Breast epithelium (tissue), 4 donors: ENCODE measurements at places on chromosomes 7 and 10. TPM values are rescaled to one million over a fixed set of nuclear protein-coding genes. Genes with fewer than 3 reads are reported as not detected.
A peak's percentile ranks its signal among the peaks of the same experiment; 100 is the strongest.

The ATG9B gene
- total RNA-seq: 2.0 TPM

The ABCB4 gene
- total RNA-seq: 0.33 TPM

The RPEL1 gene
- total RNA-seq: 0.33 TPM

GRCh38 chr10:110708776-110709443, 64.8 kb downstream of the RBM20 start:
- H3K36me3 ChIP-seq: no peaks in the 10 kb centered on the region
- no peaks in the 10 kb centered on the region for H3K4me1 ChIP-seq
- no peaks in the 10 kb centered on the region for H3K27me3 ChIP-seq
- H3K4me3 ChIP-seq: no peak overlapping the region

DNA sequence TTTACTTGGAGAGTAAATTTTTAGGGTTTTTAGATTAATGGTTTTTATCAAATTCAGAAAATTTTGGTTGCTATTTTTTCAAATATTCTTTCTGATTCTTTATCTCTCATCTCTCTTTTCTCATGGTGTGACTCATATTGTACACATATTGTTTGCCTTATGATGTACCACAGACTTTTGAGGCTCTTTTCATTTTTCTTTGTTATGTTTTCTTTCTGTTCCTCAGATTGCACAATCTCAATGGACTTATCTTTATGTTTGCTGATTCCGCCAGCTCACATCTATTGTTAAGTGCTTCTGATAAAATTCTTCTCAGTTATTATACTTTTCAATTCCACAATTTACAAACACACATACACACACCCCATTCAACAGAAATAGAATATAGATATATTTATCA, 168.2 kb upstream of the IGFBP3 start:
- DNase-seq: no peak
- no peak overlapping the region for H3K27ac ChIP-seq
- H3K4me3 ChIP-seq: no peak overlapping the region
- no peaks in the 10 kb centered on the region for H3K36me3 ChIP-seq
- H3K4me1 ChIP-seq: no peaks in the 10 kb centered on the region

DNA sequence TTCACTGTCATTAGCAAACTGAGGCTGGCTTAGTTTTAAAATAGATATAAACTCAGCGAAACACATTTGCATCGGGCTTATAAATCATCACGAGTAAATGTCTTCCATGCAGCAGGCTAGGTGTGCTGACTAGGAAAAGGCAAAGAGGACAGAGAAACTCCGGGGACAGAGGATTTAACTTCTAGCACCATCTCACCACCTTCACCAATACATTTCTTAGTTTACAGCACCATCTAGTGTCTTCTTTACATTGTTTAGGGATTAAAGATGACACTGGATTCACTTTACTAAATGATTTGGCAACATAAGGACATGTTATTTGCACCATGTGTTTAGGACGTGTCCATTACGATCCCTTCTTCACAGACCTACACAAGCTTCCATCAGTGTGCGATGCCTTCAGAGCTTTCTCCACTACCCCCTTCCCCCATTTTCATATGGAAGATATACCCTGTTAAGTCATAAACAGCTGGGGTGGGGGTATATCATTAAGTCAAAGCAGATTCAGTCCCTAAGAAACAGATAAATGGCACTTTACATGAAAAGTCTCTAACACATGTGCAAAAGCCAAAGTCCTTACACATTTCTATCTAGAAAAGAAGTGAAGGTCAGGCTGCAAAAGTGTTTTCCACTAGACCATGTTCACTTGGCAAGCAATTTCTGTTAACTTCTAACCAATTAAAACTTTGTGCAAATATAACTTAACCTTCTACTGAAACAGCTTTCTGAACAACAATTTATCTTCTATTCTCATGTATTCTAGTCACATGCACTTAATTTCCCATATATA, 103.3 kb downstream of the GRB10 start:
- H3K4me1 ChIP-seq: no peaks in the 10 kb centered on the region
- no peaks in the 10 kb centered on the region for H3K27me3 ChIP-seq
- no peaks in the 10 kb centered on the region for H3K36me3 ChIP-seq
- H3K27ac ChIP-seq: no peak overlapping the region

- H3K27ac ChIP-seq: no peak overlapping the region
- H3K4me3 ChIP-seq: no peak overlapping the region
- H3K36me3 ChIP-seq: no peaks in the 10 kb centered on the region
- H3K27me3 ChIP-seq: no peaks in the 10 kb centered on the region
These were observed 92.0 kb downstream of the MDFIC start for GRCh38 chr7:115013886-115014285.

GRCh38 chr7:12303495-12303894, 92.4 kb downstream of the TMEM106B start:
- H3K4me3 ChIP-seq: no peak overlapping the region
- no peak overlapping the region for H3K27ac ChIP-seq
- DNase-seq: no peak
- no peaks in the 10 kb centered on the region for H3K27me3 ChIP-seq

GRCh38 chr7:149874644-149875028, 867 bp downstream of the ATP6V0E2 start:
- H3K27me3 ChIP-seq: no peaks in the 10 kb centered on the region
- H3K36me3 ChIP-seq: no peaks in the 10 kb centered on the region
- peak overlapping the region; percentile 85 for H3K4me3 ChIP-seq
- H3K27ac ChIP-seq: no peak overlapping the region

DNA sequence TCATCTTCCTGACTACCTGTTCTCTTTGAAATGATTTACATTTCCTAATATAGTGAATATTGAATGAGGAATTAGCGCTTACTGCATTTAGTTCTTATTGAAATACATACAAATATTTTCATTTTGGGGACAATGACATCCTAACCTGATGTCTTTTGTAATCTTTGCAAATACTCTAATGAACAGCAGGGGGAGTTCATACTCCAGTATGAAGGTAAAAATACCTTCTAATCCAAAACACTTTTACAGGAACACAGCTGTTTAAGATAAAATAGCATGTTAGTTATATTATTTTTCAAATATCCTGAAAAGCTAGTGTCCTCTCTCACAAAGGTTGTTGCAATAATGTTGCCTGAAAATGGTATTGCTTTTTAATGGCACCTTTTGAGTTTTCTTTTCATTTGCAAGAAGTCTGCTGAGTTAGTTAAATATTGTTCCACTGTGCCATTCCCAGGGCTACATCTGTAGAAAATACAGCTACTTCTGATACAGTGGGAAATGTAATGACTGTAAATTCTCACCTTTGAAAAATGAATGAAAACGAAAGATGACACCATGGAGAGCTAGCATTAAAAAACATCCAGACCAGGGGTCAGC, 400.0 kb downstream of the PHF14 start:
- no peaks in the 10 kb centered on the region for H3K4me1 ChIP-seq
- no peak overlapping the region for H3K4me3 ChIP-seq
- H3K27ac ChIP-seq: no peak overlapping the region

- no peaks in the 10 kb centered on the region for H3K36me3 ChIP-seq
- no peak for DNase-seq
- H3K4me1 ChIP-seq: peaks cover 43% of the 10 kb centered on the region
- H3K27ac ChIP-seq: peak overlapping the region; percentile 88
These were observed 90.5 kb downstream of the RNF216 start for GRCh38 chr7:5690931-5691473.
